ENCODE measurements at places on chromosomes 3 and 15.

DNA sequence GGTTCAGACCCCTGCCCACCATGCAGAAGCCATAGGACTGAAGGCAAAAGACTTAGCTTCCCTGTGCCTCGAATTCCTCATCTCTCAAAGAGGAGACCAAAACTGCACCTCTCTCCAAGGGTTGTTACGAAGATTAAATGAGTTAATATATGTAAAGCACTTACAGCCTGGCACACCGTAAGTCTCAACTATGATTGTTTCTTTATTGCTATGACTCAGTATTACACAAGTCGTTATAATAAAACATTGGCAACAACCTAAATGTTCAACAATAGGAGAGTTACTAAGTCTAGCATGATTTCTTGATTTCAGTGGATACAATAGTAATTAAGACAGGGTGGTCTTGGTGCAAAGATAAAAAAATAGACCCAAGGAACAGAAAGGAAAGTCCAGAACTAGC is 19.6 kb upstream of the FGD5 start:
- DNase-seq: no peak

DNA sequence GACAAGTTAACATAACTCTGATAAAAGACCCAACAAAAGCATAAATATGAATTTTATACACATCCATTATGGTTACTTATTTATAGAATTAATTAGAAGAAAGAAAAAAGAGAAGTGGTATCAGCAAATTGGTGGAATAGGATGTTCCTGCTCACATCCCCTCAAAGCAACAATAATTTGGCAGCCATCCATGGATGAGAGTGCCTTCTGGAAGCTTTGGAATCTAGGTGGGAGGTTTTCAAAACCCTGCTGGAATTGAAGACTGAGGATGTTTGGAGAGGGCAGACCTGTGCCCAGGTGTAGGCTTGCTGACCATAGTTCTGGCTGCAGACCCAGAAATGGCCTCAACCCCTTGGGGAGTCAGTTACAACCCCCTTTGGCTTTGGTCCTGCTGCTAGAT is 91.2 kb downstream of the EDEM1 start:
- peak; percentile 7 for DNase-seq

- no peak for DNase-seq
Measured at GRCh38 chr3:143578810-143579435, 269.3 kb downstream of the SLC9A9 start.

- no peak for DNase-seq
Measured at GRCh38 chr3:64548200-64548889, 139.5 kb downstream of the ADAMTS9 start.

DNA sequence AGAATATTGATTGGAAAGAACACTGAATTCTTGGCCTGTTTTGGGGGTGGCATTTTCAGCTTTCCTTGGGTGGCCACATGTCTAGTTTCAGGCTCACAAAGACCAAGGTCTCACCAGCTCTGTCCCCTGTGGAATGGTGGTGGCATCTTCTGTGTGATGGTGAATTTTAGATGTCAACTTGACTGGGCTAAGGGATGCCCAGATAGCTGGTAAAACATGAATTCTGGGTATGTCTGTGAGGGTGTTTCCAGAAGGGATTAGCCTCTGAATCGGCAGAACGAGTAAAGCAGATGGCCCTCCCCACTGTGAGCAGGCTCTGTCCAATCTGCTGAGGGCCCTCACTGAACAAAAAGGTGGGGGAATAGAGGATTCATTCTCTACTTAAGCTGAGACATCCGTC is 34.4 kb upstream of the MYZAP start:
- no peak for DNase-seq

- no peak for DNase-seq
Measured at GRCh38 chr3:111434941-111435622, 106.9 kb upstream of the CD96 start.

DNA sequence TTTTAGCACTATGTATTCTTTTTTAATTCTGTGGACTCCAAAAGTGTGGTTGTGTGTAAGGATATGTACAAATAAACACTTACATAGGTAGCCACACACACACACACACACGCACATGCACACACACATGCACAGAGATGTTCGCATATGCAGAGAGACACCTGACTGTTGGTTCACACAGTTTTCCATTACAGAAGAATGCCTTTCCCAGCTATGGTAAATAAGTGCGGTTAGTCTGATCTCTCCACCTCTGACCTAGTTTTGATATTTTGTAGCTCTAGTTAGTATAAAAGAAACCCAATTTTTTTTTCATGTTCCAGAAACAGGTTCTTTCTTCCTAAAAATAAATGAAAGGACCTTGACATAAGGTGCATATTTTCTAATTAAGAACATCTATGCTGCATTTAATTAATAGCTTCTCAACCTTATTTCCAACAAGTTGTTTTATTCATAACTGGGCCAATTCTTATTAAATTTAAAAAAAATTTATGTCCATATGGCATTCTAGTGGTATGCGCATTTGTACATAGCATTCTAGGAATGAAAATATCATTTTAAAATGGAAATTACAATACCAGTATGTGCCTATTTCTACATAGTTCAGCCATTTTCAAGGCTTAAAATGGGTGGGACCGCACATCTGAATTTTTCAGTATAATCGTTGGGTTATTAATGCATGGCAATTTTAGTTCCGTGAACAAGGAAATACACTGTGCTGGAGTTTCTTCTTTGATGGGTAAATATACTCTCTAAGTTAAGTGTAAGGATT is 27.2 kb downstream of the TMEM108 start:
- no peak for DNase-seq

DNA sequence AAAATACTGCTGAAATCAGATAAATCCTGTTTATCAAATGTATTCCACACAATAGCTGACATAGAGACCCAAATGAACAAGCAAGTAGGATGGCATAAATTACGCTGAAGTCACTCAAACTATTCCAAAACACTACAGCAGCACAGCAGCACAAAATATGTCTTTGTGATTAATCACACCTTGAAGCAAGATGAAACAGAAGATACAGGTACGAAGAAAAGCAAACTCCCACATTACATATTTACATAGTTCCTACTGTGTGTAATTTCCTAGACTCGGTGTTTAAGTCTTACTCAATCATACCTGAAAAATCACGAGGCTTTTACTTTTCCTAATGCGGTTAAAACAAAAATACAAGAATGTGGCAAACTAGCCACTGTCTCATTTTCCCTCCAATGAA is 38.3 kb downstream of the CHSY1 start:
- DNase-seq: no peak

- DNase-seq: peak; percentile 31
Measured at GRCh38 chr3:127770671-127771355, 51.5 kb downstream of the MGLL start.

GRCh38 chr3:31776016-31776415 is 205.0 kb downstream of the OSBPL10 start:
- DNase-seq: peak; percentile 50

DNA sequence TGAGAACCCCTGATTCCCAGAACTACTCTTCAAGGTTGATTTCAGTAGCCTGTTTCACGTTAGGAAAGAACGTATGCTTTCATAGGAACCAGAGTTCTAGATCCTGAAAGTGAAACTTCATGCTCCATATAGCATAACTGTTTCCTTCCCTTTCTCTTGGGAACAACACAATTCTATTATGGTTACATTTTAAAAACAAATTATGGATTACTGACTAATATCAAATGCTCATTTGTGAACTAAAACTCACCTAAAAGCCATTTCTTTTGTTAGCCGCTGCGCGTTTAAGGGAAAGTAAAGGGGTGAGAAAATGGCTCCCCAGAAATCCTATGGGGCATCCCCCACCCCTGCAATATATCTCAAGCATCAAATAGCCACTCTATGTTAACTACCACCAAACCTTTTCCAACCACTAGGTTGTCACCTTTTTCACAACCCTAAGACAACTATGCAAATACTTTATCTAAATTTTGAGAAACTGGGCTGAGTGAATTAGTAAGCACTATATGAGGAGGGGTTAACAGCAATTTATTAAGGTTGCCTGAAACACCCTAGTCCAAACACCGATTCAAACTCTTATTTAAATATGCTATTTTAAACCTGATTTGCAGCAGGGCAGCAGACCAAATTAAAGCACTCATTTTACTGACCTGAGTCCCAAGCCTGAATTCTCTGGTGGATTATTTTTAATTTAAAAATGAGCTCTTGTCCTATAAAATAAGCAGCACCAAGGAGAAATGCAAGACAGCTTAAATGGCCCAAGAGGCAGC is 2.4 kb downstream of the SIAH2 start:
- no peak for DNase-seq

DNA sequence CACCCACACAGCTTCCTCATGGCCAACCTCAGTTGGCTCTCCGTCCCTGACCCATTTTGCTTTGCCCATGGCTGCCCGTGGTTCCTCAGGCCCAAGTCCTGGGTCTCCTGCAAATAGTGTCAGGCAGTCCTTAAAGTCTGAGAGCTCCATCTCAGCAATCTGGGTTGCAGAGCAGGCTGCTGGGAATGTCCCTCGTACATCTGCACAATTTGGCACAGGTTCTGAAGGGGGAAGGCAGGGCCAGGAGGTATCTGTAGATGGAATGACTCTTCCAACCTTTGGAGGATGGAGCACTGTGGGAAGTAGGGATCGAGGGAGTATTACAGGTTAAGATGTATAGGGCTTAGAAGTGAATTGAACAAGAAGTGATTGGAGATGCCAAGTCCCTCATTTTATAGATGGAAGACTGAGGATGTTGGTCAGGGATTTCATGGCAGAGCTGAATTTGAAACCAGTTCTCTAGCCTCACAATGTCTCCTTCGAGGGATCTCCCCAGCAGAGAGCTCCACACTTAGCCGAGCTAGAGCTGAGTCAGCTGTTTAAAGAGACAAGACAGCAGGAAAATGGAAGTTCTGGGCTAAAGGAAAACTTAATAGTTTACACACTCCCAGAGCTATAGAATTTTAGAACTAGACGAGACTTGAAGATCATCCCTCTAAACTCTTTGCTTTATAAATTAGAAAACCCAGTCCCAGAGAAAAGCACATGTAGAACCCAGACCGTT is 9.2 kb downstream of the CKMT1A start:
- DNase-seq: no peak

DNA sequence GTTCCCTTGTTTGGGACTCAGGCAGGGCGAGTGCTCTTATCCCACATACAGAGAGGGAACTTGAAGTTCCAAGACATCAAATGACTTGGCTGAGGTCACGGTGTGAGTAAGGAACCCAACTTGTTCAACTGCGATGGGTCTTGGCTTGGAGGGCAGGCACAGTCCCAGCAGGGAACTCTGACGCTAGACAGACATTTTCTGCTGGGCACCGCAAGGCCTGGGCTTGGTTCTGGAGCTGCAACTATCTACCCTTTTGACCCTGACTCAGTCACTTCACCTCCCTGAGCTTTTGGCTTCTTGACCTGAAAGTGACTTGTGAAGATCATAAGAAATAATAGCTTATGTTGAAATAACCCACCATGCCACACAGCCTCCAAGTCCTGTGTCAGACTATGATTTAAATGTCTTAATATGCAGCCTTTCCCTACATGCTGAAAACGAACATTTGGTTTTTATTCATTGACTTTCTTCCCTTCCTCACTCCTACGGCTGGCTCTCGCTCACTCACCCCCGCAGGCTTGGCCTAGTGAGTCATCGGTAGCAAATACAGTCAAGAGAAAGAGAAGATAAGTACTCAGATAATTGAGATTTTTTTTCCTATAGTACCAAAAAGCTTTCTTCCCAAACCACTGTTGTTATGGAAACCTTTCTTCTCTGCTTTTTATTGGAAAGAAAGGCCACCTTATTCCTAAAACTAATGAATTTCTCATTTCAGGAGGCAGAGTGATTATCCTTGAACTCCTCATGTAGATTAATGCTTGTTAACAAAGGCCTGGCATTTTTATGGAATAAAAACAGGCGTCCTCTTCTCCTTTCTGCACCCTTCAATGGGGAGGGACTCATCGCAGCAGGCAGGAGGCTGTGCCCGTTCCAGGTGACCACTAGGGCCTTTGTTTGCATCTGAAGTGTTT is 178.4 kb downstream of the ATP10A start:
- no peak for DNase-seq

DNA sequence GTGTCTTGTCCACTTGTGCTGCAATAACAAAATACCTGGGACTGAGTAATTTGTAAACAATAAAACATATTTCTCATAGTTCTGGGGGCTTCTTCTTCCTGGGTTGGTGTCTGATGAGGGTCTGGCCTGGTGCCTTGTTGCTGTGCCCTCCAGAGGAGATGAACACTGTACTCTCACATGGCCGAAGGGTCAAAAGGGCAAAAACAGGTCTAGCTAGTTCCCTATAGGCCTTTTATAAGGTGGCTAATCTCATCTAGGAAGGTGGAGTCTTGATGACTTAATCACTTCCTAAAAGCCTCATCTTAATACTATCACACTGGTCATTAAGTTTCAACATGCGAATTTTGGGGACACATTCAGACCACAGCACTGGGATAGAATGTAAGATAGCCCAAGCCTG is 228.4 kb downstream of the TLE3 start:
- DNase-seq: no peak

DNA sequence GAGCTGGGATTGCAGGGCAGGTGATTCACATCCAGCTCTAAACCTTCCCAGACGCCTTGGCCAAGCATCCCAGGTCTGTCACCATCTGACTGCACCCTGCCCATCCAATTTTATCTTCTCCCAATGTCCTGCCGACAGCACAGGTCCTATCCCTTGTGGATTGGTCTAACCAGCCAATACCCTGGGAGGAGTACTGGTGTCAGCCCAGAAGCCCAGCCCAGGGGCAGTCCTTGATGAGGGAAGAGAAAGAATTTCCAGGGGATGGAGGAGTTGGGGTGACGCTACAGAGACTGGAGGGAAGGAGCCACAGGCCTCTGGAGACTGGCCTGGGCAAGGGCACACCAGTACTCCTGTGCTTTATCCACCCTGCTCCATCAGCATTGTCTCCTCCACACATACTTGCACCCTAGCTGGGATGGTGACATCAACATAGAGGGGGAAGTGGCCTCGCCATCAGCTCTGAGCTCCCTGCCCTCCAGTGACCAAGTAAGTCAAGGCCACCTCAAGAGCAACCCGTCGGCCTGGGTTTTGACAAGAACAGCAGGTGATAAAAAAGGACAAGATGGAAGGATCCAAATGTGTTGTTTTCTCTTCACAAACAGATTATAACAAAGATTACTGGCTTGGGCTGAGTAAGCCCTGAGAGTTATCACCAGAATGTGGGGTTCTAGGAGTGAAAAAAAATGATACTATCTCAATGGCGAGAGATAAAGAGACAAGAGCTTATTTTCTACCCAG is 114.6 kb downstream of the AQP9 start:
- DNase-seq: no peak

- no peak for DNase-seq
Measured at GRCh38 chr3:52227117-52227516, 1.7 kb upstream of the TLR9 start.

DNA sequence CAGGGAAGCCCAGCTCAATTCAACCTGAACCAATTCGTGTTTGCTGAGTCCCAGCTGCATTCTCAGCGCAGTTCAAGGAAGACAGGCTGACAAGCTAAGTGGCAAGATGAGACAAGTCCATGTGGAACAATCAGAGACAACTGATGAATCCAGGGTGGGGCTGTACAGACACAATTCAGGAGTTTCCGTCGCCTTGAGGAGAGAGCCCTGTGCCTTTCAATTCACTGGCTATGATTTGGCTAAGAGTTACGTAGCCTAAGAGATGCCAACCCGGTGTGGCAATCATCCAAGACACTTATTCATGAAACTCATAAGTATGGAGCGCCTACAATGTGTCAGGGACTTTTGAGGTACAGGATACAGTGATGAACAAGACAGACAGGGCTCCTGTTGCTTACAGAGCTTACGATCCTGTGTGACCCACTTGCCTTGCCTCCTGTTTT is 15.5 kb upstream of the ZBED2 start:
- no peak for DNase-seq

GRCh38 chr3:51702156-51702555 is 4.7 kb upstream of the GRM2 start:
- no peak for DNase-seq

GRCh38 chr15:24823473-24823872 is 131.3 kb upstream of the SNRPN start:
- no peak for DNase-seq

Measured in NCI-H226 (cell line).